SK-N-MC (cell line): ENCODE measurements at places on chromosomes 12 and 14.

DNA sequence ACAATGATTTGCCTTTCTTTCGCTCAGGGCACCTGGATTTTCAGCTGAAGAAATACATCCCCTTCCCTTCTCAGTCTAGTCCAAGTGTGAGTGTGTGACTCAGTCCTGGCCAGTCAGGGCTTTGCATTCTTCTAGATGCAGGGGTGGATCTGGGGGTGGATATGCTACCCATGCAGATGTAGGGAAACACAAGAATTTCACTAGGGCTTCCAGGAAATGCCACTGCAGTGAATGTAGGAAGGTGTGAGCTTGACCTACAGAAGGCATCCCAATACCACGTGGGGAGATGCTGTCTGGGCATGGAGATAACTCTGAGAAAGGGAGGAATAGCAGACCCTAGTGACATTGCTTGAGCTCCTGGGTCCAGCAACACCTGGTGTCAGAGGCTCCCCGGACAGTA lies 404.2 kb downstream of the GLT1D1 start:
- DNase-seq, result no peak

DNA sequence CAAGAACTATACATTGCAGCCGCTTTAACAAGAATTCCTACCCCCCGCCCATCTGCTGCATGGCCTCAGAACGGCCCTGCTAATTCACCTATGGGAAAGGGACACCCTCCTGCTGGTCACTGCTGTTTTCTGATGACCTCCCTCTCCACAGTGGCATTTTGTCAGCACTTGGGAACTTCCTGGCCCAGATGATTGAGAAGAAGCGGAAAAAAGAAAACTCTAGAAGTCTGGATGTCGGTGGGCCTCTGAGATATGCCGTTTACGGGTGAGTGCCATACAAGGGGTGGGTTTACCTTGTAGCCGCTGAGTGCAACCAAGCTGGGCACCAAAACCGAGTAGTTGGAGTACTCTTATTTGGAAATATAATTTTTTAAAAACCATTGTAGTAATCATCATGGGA lies 2.7 kb downstream of the PXMP2 start:
- no peak for DNase-seq

DNA sequence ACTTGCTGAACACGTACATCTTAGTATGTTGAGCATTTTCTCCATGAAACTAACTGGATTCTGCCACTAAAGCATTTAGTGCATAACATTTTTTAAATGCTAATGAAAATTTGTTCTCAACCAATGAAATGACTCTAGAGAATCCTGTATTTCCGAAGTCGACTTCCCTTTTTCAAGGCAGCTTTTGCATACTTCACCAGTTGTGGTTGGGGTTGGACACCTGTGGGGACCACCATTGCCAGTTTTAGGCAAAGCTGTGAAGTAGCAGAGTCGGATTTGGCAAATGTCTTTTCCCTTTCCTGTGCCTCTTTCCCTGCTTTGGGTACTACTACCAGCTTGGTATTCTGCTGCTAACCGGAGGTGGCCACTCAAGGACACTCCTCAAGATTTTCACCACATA lies 349.2 kb downstream of the BCAT1 start:
- DNase-seq, result no peak

DNA sequence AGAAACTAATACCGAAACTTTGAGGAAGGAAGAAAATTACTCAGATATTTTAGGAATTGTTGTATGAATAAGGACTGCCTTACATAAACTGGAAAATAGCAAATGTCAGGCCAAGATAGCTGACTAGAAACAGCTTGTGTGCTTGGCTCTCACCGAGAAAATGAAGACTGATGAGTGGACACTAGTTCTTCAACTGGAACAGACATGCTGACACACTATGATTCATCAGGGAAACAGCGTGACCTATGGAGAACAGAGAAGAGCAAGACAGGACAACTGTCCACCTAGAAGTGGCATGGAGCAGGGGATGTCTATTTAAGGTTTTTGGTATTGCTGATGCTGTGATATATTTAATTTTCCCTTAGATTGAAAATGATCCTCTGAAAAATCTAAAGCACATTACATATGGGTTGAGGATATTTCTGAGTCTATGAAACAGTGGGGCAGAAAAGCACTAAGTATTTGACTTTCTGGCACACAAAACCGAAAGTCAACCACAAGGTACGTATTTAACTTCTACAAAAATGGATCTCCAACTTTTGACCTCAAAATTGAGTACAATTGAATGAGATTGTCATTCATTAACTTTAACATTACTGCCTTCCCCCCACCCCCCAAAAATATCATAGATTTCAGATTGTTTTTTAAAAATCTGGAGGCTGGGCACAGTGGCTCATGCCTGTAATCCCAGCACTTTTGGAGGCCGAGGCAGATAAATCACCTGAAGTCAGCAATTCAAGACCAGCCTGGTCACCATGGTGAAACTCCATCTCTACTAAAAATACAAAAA lies 863.2 kb downstream of the LRFN5 start:
- no peak for DNase-seq

- DNase-seq, result no peak
Observed at GRCh38 chr14:101469382-101470247, 91.7 kb upstream of the DIO3 start.

- DNase-seq, result no peak
Observed at GRCh38 chr12:61871485-61871810, 388.8 kb upstream of the USP15 start.

- DNase-seq, result no peak
Observed at GRCh38 chr14:40983604-40984003, 623.1 kb upstream of the LRFN5 start.

DNA sequence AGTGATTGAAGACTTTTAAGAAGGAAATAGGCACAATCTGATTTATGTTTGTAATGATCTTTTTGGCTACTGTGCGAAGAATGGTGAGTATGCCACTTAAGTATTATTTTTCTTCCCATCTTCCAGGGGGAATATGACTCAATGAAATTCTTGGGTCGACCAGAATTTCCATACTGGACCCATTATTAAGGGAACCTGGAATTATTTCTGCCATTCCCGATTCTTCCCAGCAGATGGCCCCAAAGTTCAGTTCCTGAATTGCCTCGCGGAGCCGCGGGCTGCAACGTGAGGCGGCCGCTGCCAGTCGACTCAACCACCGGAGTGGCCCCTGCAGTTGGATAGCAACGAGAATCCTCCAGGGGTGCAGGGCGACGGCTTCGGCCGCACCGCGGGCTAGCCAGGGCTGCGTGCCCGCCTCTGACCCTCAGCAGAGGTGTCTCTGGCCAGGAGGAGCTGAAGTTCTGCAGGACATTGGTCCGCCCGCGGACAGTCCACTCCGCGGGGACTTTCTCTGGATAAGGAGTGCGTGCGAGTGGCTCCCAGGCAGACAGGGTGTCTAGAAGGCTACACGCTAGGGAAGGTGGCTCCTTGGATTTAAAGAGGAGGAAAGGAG lies 628 bp upstream of the TSHR start:
- no peak for DNase-seq

DNA sequence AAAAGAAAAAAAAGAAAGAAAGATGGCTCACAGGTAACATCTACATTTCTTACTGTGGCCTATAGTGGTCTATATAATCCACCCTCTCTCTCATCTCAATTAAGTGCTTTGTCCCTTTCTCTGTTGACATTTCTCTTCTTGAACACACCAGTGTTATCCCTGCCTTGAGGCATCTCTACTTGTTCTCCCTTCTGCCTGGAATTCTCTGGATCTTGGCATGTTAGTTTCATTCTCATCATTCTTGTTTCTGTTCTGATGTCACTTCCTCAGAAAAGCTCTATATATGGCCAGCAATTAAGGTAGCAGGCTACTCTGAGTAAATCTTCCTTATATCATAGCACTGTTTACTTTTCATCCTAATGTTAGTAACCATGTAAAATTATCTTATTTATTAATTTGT lies 155.7 kb upstream of the PDZRN4 start:
- no peak for DNase-seq

- DNase-seq, result no peak
Observed at GRCh38 chr12:64452559-64453329, 824 bp downstream of the TBK1 start.

GRCh38 chr12:107570721-107571120 lies 114.9 kb upstream of the PWP1 start:
- DNase-seq, result no peak

- DNase-seq, result no peak
Observed at GRCh38 chr12:22797701-22798100, 172.7 kb downstream of the ETNK1 start.

DNA sequence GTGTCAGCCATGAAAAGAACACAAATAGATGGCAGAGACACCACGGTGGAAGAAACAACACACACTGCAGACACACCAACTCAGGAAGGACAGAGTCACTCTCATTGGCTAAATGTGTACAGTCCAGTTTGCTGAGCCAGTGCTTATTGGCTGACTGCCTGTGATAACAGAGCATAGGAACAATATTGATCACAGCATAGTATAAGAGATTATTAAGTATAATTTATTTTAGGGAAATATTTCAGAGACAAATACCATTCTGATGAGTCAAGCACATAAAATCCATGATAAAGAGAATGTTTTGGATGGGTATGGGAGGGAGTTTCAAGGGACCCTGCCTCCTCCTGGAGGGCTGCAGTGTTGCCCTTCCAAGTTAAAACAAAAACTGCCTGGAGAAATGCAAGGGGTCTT lies 50.9 kb downstream of the BTG1 start:
- no peak for DNase-seq
